NCI-H146 (cell line): ENCODE measurements at places on chromosomes 5 and 9.
A peak's percentile ranks its signal among the peaks of the same experiment; 100 is the strongest.

DNA sequence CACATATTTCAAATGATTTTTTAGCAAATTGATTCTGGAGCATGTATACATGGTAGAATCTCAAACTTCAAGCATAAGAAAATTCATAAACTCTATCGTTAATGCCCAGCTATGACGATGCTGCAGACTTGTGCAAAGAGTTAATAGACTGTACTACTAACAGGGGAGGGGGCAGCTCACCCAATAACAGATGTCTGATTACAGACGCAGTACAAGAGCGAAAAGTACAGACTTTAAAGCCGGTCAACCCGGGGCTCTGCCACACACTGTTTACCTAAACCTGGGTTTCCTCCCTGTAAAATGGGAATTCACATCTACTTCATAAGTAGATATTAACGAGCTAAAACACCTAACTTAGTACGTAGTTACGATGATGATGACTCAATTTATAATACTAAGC is 651 bp downstream of the TRIM23 start:
- DNase-seq = no peak

- DNase-seq = peak; percentile 93
Observed at GRCh38 chr5:150904479-150905311, at the start of gene ZNF300. ZNF300 (minus strand) TSS chr5:150904980; CDS start chr5:150903155, 1,825 bp downstream.

- no peak for DNase-seq
Observed at GRCh38 chr9:21903380-21903965, 90.7 kb downstream of the CDKN2A start.

DNA sequence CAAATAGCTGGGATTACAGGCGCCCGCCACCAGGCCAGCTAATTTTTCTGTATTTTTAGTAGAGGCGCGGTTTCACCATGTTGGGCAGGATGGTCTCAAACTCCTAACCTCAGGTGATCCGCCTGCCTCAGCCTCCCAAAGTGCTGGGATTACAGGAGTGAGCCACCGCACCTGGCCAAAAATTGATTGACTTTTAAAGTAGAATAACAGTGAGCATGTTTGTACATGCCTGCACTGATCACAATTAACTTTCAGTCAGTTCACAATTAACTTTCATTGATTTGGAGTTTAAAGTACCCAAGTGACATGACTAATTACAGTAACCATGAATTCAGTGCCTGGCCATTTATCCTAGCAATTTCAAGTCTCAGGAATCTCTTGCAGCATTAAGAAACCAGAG is 61.3 kb downstream of the ANKH start:
- no peak for DNase-seq

- DNase-seq = no peak
Observed at GRCh38 chr9:98312365-98312764, 56.9 kb upstream of the TBC1D2 start.

GRCh38 chr5:15634591-15635288 is 134.8 kb downstream of the FBXL7 start:
- DNase-seq = no peak

- DNase-seq = no peak
Observed at GRCh38 chr9:115063058-115063845, 54.7 kb downstream of the TNC start.

DNA sequence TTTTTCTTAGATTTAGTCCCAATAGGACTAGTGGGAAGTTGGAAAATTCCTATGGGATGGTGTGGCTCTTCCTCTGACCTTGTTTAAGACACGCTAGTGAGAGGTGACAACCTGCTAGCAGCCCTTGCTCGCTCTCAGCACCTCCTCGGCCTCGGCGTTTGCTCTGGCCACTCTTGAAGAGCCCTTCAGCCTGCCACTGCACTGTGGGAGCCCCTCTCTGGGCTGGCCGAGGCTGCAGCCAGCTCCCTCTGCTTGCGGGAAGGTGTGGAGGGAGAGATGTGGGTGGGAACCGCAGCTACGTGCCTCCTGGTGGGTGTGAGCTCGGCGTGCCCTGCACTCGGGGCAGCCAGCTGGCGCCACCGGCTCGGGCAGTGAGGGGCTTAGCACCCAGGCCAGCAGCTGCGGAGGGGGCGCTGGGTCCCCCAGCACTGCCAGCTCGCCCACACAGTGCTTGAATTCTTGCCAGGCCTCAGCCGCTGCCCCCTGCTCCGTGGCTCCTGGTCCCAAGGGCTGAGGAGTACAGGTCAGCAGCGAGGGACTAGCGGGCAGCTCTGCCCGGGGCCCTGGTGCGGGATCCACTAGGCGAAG is 254.5 kb upstream of the ANKRD55 start:
- no peak for DNase-seq

DNA sequence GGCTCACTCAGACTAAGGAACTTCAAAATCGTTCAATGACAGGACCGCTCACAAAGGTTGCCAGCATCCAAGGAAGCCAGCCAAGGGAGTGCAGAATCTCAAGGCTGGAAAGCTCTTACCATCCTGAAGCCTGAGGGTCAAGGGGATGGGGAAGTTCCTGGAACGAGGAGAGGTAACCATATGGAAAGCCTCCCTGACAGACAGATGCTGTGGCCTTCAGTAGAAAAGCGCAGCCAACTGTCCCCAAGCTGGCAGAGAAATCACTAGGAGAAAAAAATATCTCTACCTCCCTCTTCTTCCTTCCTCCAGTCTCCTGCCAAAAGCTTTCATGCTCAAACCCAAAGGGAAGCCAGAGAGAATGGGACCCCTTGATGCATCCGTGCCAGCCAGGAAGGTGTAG is 90.5 kb upstream of the RANBP3L start:
- no peak for DNase-seq

- DNase-seq = no peak
Observed at GRCh38 chr9:78620764-78621163, 323.8 kb downstream of the PSAT1 start.

GRCh38 chr9:33164138-33164809 is 2.9 kb downstream of the B4GALT1 start:
- no peak for DNase-seq

GRCh38 chr5:50658246-50658645 is 8.2 kb upstream of the PARP8 start:
- no peak for DNase-seq

DNA sequence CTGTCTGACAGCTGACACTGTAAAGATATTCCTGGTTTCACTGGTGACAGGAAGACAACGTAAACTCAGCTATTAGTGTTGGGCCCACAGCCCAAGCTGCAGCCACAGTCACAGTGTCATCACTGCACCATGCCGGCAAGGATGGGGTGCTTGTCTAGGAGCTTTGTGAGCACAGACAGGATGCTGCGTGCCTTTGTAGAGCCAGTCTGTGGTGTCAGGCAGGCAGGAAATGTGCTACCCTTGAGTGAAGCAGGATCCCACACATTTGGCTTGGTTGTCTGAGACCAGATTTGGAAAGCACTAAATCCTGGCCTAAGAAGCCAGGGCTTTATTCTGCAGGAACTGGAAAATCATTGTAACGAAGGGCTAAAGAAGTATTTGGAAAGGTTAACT is 121.6 kb upstream of the ADAMTS16 start:
- DNase-seq = no peak

DNA sequence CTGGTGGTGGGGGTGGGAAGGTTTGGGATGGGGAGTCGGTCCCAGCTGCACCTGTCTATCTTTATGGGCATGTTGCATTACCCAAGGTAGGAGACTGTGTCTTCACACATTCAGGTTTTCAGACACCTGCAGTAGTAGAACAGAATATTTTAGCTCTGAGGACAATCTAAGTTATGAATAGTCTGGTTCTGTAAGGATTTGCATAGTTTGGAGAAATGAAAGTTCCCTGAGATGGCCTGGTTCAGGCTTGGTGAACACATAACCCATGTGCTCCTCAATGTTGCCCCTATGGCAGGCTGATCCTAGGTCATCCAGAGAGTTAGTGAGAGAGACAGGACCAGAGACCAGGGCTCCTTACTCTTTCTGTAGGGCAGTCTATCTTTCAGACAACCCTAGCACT is 20.7 kb downstream of the TNFSF8 start:
- no peak for DNase-seq

DNA sequence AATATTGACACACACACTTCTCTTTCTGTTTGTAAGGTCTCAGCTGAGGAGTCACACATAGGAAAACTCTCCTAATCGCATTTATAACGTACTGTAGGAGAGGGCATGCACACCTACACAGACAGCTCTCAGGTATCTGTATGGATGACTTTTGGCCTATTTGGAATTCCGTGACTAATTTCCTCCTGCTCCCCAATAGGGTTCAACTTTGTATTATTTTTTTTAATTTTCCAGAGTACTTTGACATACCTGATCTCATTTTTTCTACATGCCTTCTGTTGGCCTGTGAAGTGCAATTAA is 195.9 kb downstream of the ARHGAP26 start:
- no peak for DNase-seq

- DNase-seq = no peak
Observed at GRCh38 chr9:70117835-70118319, 74.2 kb downstream of the MAMDC2 start.

GRCh38 chr9:133130685-133131244 is 9.7 kb upstream of the RALGDS start:
- DNase-seq = no peak

- no peak for DNase-seq
Observed at GRCh38 chr5:178287791-178288105, 55.1 kb upstream of the PHYKPL start.

- no peak for DNase-seq
Observed at GRCh38 chr9:6410633-6411032, 2.4 kb upstream of the UHRF2 start.

DNA sequence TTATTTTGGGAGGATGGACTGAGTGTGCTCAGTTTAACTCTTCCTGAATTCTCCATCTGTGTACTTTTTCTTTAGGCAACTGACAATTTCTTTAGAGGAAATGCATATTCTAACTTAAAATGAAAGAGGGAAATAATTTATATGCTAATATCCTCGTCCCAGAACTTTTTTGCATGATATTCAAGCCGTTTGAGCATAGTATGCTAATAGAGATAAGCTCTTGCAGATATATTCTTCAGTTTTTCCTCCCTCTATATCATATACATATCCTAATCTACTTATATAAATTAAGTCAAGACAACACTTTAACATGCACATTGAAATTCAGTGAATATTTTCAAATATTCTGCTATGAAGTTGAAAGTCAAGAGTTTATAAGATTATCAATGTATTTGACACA is 84.7 kb downstream of the YTHDC2 start:
- no peak for DNase-seq

GRCh38 chr5:9859808-9860207 is 229.7 kb upstream of the TAS2R1 start:
- DNase-seq = no peak

DNA sequence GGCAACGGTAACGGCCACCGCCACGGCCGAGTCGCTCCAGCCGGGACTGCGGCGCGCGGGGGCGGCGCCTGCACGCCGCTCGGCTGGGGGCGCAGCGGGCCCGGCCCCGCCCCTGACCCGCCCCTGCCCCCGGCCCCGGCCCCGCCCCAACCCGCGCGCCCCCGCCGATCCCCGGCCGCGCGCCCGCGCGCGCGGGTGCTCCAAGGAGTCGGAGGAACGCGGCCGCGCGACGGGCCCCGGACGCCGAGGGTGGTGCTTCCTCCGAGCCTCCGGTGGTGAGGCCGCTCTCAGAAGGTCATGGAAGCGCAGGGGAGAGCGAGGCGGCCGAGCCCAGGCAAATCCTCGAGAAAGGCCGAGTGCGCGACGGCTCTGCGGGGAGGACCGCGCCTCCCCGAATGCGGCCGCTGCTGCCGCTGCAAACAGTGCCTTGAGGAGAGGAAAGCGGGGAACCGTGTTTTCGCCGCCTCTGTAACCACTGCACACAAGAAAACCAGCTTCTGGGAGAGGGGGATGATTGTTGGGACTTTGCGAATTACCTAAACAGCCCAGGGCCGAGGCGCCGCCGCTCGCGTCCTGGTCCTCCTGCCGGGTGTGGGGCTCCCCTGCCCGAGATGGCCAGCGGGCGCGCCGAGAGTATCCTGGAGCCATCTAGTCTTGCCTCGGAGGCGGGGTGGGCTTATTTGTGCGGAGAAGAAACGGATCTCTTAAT is at the start of gene LIFR:
Gene LIFR, minus strand, starts transcription at position 48 of the 709 bp plus-strand sequence. CDS start 25,999 bp downstream, outside the sequence.
- DNase-seq = peak; percentile 60

- no peak for DNase-seq
Observed at GRCh38 chr9:74755355-74755754, 132.4 kb downstream of the TRPM6 start.

DNA sequence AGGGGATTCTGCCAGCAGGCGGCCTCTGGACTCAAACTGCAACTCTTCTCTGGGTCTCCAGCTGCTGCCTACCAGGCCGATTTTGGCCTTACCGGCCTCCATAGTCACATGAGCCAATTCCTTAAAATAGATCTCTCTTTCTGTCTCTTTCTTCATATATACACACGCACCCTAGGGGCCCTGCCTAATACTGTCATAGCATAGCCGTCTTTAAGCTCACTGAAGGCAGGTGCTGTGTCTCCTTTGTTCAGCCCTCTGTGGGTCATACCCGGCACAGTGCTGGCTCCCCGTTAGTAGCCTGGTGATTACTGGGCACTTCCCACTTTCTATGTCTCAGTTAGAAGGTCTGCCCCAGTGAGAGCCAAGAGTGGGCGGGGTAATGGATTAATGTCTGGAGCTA is 140.9 kb downstream of the HSPA4 start:
- no peak for DNase-seq

DNA sequence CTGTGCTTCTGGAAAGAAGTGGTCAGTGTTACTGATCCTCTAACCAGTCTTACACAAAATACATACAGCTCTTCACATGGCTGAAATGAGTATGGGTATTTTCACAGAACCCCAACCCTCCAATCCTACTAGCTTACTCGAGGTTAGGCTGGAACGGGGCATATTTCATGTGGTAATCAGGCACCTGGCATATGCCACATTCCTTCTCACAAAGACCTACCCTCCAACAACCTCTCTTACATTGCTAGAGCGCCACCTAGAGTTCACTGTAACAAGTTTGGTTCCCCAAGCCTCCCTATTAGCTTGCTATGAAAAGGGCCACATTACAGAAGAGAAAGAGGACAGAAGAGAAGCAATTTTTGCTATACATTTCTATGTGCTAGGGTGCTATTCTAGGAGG is 597.3 kb downstream of the PRELID2 start:
- DNase-seq = peak; percentile 49

DNA sequence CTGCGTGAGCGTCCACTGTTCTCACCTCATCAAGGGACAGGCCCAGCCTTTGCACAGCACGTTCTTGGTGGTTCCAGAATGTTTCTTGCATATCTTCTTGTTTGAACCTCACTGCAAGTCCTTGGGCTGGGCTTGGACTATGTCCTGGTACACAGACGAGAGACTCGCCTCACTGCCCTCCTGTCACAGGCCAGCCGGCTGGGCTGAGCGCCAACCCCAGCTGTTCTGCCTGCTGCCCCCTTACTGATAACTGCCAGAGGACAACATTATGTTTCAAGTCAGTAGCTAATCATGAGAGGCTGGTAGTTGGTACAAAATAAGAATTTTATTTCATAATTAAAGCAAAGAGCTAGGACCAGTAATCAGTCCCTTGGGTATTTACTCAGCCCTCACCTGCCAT is 52.8 kb upstream of the LRRTM2 start:
- DNase-seq = no peak

DNA sequence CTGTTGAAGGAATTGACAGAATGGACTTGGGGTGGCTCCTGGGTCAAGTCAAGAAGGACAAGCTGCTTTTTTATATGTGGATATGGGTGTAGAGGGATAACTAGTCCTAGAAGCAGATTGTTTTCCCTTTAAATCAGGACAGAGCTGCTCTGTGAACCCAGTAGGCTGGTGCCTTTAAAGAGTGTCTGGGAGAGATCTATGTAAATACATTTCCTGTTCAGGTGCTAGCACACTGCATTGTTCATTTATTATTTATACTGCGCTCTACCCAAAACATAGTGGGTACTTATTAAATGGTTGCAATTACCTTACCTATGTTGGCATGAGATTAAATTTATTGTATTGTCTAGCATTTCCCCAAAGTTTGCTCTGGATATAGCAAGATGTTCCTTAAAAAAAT is 86.6 kb upstream of the EQTN start:
- no peak for DNase-seq
